ENCODE measurements at places on chromosomes 2 and 18.

DNA sequence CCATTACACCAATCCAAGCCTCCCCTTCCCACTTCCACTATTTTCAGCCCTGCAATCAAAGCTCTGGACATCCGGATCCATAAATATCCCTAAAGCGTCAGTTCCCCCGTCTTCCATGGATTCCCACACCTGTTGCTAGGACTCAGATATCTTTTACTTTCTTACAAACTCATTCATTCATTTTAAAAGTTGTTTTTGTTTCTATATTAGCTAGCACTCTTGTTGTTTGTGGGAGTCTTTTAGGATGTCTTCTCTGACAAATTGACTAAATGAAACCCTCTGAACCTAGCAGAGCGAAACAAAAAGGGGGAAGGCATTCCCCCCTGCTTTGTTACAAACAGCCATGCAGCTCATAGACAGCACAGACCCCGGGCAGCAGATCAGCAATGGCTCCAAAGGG is 9.0 kb upstream of the NBAS start:
- no peak for DNase-seq

GRCh38 chr2:124131276-124131675 is 106.2 kb downstream of the CNTNAP5 start:
- DNase-seq = no peak

GRCh38 chr2:43541165-43541564 is 54.7 kb downstream of the THADA start:
- no peak for DNase-seq

DNA sequence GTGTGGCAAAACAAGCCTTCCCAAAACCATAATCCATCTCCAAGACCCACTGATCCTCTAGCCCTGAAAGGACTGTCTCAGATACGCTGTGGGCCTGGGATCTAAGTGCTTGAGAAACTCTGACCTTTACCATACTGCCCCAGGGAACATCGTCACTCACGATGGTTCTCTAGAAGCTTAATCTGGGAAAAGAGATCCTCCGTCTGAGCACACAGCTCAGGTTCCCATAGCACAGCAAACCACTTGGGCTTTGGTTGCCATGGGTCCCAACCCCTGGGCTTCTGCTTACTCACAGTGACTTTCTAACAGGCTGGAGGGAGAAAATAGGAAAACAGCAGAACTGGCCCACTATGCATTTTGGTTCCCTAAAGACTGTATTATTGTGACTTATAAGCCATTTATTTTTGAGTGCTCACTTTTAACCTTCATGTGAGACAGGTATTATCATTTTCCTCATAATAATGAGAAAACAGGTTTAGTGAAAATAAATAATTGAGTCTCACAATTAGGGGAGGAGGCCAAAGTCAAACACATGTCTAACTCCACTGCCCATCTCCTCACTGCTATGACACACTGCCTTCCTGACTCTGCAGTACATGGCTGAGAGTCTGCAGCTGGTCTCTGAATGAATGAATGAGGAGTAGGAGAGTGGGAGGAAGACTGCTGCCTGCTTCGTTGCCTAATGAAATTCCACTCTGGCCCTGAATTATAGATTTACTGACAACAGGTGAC is 46.7 kb downstream of the REEP1 start:
- DNase-seq = no peak

DNA sequence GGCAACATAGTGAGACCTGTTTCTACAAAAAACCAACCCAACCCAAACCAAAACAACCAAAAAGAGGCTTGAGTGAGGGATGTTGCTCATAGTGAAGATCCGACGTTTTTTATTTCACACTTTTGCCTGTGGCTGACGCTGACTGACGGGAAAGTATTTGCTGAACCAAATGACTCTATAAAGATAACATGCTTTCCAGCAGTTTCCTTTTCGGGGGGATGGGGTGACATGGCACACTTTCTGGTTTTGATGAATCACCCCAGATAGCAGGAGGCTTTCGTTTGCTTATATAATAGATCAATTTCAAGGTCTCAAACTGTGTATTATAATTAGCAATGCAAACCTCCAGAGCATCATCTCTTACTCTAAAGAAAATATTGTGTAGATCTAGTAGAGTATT is 150.8 kb downstream of the AQP4 start:
- no peak for DNase-seq

DNA sequence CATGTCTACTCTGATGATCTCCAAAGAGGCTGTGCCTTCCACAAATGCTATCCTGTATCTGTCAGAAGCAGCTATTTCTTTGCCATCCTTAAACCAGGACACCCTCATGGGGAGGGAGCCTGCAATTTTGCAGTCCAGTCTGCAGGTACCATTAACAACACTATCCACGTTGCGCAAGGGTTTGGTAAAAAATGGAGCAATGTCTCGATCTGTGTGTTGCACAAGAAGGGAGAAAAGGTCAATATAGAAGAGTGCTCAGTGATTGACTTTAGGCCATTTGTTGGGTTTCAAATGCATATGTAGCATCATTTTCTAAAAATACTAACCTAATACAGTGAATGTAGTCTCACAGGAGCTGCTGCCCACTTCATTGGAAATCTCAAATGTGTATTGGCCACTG is 74.3 kb downstream of the TTN start:
- DNase-seq = no peak

- no peak for DNase-seq
Measured at GRCh38 chr18:7363338-7363737, 132.4 kb downstream of the LRRC30 start.

DNA sequence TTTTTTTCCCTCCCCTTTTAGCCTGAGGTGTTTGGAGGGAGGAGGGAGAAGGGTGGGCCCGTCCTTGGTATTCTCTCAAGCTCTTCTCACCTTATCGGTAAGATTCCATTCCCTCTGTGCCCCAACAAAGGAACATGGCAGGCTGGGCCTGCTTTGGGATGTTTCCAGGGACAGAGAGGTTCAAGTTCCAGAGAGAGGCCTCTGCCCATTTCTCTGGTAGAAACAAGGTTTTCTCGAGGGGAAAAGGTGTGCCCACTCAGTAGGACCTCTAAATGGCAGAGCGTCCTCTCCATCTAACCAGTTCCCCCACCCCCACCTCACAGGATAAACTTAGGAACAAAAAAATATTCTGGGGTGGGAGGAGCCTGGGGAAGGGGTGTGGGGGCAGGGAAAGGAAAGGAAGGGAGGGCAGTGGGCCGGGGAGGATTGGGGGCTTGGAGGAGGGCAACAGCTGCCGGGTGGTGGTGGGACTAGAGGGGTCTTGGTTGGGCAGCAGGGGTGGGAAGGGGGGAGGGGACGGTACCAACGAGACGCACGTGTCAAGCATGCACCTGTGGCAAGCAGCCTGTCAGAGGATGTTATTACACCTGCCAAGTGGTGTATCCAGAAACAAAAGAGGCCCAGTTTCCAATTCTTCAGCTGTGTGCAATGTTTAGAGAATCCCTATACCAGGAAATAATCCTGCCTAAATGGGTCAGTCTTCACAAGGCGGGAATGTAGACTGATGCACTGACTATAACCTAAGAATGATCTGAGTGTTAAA is 2.1 kb downstream of the PCBP1 start:
- DNase-seq = no peak

DNA sequence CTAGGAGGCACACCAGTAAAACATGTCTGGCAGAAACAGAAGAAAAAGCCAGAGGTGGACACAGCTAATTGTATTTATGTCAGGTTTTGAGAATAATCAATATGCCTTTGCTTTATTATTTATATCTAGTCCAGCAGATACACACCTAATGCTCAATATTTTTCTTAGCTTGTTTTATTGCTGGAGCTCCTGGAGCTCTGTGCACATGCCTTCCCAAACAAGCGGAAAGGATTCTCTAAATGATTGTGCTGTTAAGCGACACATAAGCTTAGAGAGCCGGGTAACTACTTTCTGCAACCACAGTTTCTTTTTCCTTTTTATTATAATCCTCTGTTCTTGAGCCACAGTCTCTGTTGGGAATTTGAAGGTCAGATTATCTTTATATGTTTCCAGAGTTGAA is 177.3 kb upstream of the ST6GAL2 start:
- no peak for DNase-seq

- no peak for DNase-seq
Measured at GRCh38 chr2:116545286-116546068, 1269.0 kb upstream of the DDX18 start.

- peak; percentile 73 for DNase-seq
Measured at GRCh38 chr2:111905990-111906735, 7.8 kb downstream of the MERTK start.

DNA sequence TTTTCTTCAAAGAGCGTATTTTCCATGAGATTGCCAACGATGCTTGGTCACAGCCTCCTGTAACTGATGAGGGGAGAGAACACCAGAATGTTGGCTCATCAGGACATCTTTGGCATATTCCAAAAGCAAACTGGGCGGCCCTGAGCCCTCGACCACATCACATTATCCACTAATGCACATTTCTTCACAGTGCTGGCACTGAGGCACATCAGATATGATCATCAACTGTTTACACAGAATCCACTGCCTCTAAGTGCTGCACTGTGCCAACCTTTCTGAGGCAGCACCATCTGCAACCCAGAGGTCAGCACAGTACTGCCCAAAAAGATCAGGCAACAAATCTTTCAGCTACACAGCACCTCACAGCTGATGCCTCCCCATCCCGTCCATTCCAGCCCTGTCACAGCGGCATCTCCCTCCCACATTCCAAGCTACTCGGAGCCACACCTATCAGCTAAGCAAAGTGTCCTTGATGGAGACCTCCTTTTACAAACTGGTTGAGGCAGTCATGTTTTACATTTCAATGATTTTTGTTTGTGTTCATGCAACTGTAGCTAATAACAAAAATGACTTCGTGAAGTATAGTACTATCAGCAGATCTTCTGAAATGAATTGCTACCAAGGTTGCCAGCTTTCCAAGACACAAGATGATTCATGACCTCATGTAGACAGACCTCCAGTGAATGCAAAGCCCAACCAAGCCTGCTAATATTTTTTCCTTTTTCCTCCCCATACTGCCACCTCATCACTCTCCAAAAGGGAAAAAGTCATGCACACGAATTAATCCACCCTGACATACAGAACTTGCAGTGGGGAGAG is 32.3 kb downstream of the MYO5B start:
- DNase-seq = no peak

DNA sequence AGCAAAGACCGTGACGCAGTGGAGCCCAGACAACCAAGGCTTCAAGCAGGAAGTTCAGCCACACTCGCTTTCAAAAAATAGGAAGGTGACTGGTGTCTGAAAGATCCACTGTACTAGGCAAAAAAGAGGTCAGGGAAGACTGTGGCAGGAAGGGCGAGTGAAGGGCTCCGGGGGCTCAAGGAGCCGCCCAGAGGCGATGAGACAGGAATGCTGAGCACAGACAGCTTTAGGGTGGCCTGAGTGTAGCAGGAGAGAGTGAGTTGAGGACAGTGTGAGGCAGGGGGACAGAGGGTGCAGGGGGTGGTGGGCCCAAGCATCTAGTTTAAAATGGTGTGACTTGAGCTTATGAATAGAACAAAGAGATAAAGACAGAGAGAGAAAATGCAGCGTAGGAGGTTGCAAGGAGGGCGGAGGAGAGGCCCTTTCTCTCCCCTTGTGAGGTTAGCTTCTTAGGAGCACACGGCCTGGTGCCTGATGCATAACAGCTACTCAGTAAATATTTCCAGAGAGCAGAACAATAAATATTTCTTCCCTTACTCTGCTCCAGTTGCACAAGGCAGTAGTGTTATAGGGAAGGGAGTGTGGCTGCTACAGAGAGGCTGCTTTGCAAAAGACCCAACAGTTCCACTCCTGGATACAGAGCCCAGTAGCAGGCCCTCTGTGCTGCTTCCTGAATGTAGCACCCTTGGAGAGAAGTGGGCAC is 789.7 kb upstream of the RAB6C start:
- no peak for DNase-seq

GRCh38 chr2:169073963-169074751 is 4.8 kb downstream of the DHRS9 start:
- DNase-seq = peak; percentile 43

DNA sequence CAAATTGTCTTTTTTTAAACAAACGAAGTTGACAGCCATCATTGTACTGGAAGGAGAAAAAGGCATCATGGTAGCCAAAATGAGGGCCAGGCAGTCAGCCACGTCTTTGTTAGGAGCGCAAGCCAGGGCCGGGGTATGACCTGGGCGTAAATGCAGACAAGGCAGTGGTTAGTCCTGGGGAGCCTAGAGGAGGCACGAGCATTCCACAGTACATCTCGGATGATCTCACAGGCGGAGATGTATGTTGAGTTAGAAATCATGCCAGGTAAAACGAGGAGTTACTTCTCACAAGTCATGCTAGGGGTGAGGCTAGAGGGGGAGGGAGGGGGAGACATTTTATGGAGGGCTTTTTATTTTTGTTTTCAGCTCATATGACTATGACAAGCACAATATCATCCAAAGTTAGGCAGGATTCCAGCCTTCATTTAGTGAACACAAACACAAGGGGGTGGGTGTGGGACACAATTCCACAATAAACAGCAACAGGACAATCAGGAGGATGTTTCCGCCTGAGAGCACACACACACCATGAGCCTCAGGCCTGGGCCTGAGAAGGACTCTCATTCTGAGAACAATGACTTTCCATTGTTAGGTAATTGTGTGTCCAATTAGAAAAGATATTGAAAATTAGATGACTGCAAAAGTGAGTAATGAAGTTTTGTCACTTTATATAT is 64.4 kb upstream of the PGAP1 start:
- DNase-seq = no peak

DNA sequence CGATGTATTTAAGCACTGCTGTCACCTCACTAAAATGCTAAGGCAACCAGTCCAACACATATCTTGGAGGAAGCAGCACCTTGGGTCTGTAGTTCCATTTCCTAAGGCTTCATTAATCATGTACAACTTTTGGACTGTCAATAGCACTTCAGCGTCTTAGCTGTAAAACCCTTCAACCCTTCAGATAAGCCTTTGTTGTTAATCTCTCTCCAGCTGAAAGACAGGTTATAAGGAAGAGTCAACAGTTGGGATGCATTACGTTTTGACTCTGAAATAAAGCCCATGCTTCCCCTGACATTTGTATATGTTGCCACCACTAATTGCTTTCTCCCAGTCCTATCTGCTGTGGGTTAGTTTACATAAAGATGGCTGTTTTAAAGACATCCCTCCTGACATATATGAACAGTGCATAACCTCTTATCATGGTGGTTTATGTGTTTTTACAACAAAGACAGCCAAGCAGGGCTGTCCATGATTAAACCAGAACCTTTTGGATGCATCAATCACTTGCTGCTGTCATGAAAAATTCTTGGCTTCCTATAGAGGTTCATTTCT is 81.5 kb downstream of the EPHA4 start:
- no peak for DNase-seq

DNA sequence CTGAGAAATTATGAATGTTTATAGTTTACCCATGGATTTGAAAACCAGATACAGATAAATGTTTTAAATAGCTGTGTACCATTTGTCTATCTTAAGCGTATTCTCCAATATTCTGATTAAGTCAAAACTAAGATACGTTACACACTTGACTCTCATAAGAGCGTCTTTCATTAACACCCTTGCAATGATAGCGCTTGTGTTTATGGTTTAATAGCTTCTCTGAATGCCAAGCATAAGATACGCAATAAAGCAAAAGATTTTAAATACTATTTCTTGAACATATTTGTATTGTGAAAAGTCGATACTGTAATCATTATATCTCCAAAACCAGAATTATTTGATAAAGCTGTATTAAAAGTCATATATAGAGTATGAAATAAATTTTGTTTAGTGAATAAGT is 3.0 kb downstream of the CALCRL start:
- DNase-seq = no peak

Measured in inflammatory macrophage treated with lipopolysaccharide for 4 hours (primary cell).